ENCODE measurements at places on chromosomes 4 and X. TPM values are rescaled to one million over a fixed set of nuclear protein-coding genes. Genes with fewer than 3 reads are reported as not detected.

The CSAG2 gene
- not detected for total RNA-seq

The CT47C1 gene
- total RNA-seq = not detected

The SOX3 gene
- not detected for total RNA-seq

The INTU gene
- total RNA-seq = 3.1 TPM

The XG gene
- 2.5 TPM for total RNA-seq

The F8 gene
- total RNA-seq = 7.9 TPM

The WAS gene
- 0.28 TPM for total RNA-seq
